ENCODE measurements at places on chromosomes 6 and 20.

DNA sequence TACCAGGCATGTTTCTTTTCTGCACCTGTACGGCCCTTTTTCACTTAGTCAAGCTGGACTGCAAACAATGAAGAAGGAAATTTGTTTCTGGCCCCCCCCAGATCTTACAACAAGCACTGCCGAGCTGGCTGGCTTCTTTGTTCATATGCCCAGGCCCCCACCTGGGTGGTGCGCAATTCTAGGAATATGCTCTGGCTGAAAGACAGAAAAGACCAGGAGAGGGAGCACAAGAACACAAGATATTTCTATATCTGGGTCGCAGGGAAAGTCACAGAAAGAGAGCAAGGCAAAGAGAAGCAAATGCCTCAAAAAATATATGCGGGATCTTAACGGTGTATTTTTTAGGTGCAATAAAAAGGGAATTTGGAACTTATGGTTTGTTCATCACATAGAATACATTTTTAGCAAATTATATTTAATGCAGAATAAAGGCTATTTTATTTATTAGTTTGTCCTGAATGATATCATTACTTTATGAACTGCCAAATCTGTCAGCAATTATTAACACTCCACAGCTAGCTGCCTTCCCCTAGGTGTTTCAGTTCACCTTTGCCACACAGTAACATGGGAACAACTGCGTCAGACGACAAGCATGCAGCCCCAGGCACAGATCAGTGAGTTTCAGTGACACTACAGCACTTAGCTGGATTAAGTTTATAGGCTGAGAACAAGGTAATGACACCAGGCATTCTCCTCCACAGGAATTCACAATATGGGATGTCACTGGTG, 76.5 kb downstream of the GJA10 start:
- peak; percentile 65 for DNase-seq

DNA sequence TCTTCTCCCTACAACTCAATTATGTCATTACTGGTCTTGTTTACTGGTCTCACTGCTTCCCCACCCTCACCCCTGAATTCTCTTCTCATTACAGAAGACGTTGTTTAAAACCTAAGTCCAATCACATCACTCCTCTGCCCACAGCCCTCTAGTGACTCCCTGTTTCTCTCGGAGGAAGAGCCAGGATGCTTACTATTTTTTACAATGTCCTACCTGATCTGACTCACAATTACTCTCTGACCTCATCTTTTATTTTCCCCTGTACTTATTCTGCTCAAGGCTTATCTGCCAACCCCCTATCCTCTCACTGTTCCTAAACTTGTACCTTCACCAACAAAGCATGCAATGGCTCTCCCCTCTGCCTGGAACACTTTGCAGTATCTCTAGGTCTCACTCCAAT, 400.4 kb upstream of the PTCHD4 start:
- no peak for DNase-seq

GRCh38 chr6:42690151-42690702, 32.2 kb downstream of the PRPH2 start:
- DNase-seq: peak; percentile 38

DNA sequence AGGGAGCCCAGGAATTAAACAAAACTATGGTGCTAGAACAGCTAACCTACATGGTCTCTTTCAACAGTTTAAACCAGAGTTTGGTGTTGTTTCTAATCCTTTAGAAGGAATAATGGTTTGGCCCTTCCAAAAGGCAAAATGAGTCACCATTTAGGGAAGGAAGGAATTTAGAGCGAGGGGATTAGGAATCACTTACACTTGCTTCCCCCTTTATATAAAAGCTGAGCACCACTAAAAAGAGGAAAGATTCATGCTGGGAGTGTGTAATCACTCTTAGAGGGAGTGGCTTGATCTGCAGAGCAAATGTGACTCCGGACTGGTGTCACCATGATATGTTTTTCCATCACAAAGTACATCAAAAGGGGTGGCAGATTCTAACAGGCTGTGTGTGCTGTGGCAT, 63.6 kb downstream of the F13A1 start:
- no peak for DNase-seq
